Activated CD4-positive, alpha-beta T cell treated with anti-CD3 and anti-CD28 coated beads, Interleukin-2, amount 50 U/mL, for 48 hours (primary cell): ENCODE measurements at places on chromosomes 5 and 9.

DNA sequence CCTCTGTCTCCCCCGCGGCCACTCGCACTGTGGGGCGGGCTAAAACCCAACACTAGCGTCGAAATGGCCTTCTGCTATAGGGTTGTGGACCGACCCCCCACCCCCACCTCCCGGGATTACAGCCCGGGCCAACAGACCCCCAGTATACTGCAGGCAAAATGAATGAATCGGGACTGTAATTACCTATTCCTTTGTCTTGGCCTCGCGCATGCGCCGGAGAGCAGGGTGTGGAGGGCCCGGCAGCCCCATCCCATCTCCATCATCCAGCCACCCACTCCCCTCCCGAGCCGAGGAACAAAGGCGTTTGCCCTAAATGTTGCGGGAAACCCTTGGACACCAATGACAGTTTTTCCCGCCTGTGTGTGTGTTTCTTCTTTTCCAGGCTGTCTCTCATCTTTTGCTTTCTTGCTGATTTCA, 1.6 kb downstream of the BASP1 start:
- no peak for DNase-seq

DNA sequence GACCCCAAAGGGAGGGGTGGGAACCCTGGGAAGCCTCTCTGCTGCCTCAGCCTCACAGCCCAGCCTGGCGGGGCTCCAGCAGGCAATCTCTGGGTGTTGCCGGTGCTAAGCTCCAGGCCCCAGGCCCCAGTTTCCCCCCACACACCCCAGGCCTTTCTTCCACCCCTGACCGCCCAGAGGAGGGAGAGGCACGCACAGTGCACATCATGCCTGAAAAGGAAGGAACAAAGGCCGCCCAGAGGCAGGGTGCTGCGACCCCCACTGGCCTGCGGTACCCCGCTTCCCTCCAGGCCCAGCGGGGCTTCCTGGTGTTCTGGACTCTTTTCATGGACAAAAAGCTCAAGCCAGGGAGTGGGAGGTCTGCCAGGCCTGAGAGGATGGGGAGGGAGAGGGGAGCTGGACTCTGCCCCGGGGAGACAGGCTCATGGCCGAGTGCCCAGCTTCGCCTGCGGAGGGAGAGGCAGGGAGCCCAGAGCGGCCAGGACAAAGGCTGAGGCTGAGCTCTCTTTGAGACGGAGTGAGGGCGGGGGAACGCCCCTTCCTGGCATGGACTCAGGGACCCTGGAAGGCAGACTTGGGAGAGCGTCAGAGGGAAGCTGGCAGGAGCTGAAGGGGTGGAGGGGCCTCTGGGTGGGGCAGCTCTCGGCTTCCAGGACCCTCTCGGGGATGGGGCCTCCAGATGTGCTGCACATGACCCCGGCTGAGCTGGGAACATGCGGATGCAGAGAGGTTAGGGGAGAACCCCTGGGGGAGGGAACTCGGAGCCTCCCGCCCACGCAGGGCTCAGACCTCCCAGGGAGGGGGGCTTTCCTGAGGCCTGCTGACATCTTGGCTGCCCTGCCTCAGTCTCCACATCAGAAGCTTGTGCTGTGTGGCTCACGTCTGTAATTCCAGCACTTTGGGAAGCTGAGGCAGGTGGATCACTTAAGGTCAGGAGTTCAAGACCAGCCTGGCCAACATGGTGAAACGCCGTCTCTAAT, 1.8 kb upstream of the ENTPD2 start:
- DNase-seq, result no peak

DNA sequence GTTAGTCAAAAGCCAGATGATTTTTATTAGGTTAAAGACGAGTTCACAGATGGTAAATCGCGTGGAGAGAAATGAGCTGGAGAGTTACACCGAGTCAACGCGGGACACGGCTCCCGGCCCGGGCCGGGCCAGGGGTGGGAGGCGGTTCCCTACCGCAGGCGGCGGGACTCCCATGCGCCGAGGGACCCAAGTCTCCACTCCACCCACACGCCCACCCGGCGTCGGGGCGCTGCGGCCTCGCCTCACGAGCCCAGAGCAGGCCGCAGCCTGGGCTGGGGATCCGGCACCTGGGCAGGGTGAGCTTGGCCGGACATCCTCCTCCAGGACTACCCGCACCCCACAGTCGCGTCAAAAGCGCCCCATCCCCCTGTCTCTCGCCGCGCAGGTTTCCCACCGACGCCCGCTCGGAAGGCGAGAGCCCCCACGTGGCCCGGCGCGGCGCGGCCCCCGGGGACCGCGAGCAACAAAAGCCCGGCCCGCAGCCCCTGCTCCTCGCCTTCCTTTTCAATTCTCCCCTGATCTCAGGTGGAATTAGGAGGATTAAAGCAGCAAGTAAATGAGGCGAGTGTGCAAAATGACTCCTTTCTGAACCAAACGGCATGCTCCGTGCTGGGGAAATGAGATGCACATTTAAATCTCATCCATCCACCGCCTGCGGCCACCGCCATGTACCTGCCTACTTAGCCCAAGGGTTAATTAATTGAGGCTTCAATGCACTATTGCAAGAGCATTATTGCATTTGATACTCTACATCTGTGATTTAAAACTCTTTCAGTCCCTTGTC, 196.5 kb upstream of the TBCA start:
- DNase-seq, result peak; percentile 21

GRCh38 chr9:129263836-129264235, 85.8 kb upstream of the IER5L start:
- DNase-seq, result no peak

DNA sequence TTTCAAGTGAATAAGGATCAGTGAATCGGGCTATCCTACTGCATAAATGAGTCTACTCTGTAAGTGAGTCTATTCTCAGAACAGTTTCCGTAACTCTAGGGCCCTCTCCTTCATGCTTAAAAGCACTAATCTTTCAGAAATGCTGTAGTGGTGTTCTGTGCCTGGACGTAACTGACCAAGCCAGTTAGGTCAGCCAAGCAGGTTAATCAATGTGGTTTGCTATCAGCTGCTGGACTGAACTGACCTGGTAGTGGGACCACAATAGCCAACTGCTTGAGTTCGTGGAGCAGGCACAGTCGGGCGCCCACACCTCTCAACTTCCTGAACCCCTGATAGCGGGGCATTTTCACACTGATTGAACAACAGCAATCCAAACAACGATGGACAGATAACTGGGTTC, 6.8 kb downstream of the SLC1A3 start:
- no peak for DNase-seq

- no peak for DNase-seq
These were observed 8.0 kb downstream of the AFAP1L1 start for GRCh38 chr5:149279661-149280060.
